Activated CD8-positive, alpha-beta memory T cell treated with anti-CD3 and anti-CD28 coated beads for 4 hours (primary cell): ENCODE measurements at places on chromosomes 3 and 15.

GRCh38 chr3:129161860-129162271 is 1.0 kb upstream of the ISY1 start:
- no peak for DNase-seq

- DNase-seq, result no peak
These were observed 57.9 kb downstream of the EPHB1 start for GRCh38 chr3:134852893-134853351.

DNA sequence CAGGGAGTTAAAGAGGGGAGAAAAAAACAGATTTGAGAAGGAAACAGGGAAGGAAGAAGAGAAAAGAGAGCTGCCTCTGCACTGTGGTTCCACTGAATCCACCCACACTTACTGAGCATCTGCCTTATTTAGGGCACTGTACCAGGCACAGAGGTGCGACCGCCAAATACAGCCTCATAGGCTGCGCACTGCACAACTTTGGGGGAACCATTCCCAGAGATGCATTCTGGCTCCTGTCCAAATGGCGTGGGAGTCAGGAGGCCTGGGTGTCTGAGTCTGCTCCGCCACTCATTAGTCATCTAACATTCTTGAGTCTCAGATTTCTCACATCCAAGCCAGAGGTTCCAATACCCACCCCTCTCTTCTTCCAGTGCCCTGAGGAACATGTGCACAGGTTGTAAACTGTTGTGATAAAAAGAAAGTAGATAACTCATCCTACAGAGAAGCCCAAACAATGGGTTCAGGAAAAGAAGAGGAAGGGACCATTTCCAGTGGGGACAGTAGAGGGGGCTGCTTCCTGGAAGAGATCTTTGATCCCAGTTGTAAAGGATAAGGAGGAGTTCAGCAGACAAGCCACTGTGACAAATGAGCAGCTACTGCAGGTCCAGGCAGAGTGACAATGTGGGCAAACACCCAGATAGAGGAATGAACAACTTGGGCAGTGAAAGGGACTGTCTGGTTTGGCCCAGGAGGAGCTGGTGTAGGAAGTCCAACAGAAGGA is 254.6 kb downstream of the UACA start:
- DNase-seq, result no peak

DNA sequence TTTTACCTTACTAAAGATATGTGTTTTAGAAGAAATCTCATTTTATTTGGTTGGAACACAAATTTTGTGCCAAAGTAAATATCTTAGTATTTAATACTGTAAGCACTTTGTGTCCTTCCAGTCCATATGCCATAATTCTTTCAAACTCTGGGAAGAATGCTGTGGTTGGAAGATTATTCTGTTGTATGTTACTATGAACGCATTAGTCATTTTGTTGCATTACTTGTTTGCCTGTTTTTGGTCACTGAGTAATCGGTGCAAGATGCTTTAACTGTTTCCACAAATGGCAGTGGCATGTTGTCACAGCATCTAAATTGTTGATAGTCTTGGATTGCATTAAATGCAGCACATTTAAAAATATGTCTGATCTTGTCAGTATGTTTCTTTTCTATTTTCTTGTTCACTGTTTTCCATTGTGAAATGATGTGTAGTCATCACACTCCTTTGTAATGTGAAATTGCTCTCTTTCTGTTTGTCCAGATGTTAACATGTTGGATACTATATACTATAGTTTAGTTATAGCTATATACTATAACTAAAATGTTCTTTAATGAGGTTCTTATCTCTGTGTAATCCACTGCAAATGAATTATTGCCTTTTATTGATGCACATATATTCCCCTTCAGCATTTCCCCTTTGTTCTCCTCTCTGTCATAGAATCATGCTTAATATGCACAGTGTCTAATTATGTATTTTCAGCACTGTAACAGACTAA is 89.9 kb upstream of the FLNB start:
- DNase-seq, result no peak

DNA sequence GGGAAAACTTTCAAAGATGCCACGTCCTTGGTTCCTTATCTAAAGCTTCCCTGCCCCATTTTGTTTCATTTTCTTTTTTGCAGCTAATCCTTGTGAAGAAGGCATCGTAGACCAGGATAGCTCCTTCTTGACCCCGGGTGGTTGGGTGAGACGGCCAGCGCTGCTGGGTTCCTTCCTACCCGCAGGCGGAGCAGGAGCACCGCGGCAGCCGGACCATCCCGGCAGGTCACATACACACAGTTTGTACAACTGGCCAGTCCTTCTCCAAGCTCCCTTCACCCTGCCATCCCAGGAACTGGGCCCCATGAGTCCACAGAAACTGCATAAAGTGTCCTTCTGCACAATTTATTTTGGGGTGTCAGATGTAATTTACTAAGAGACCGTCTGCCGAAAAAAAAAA is 83.9 kb downstream of the MEGF11 start:
- no peak for DNase-seq

GRCh38 chr3:137061186-137061585 is 103.4 kb downstream of the IL20RB start:
- no peak for DNase-seq

- DNase-seq, result no peak
These were observed 39.7 kb downstream of the DNAAF4 start for GRCh38 chr15:55468321-55468720.

- DNase-seq, result no peak
These were observed 53.0 kb downstream of the PLSCR2 start for GRCh38 chr3:146416366-146416765.

GRCh38 chr3:123667784-123668183 is 82.9 kb upstream of the HACD2 start:
- DNase-seq, result no peak
